ENCODE measurements at places on chromosomes 4 and X.

DNA sequence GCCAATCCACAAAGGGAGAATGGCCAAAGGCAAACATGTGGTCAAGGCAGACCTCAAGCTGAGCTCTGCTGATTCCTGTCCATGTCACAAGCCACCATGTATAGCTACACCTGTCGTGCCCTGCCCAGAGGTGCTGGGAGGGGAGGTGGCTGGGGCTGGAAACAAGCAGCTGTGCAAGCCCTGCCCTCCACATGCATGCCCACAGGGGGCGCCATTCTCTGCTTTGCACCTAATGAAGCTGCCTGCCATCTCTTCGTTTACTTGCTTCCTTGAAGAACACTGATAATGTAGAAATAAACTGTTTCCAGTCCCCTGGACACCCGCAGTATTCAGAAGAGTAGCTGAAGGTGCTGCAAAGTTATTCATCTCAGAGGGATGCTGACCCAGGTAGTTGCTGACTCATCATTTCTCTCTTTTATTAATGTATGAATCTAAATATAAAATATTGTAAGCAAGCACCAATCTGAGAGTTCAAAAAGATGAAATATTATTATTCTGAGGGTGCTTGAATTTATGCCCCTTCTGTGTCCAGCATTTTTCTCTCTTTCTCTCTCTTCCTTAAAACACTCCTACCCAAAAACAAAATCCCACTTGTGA is 278.6 kb downstream of the ADGRA3 start:
- DNase-seq: peak; percentile 18

- no peak for DNase-seq
These were observed 106.1 kb upstream of the ATOH1 start for GRCh38 chr4:93722446-93722845.

GRCh38 chr4:14178421-14178820 is 550.9 kb upstream of the BOD1L1 start:
- no peak for DNase-seq

- DNase-seq: no peak
These were observed 199.4 kb upstream of the CENPE start for GRCh38 chr4:103397541-103397940.

DNA sequence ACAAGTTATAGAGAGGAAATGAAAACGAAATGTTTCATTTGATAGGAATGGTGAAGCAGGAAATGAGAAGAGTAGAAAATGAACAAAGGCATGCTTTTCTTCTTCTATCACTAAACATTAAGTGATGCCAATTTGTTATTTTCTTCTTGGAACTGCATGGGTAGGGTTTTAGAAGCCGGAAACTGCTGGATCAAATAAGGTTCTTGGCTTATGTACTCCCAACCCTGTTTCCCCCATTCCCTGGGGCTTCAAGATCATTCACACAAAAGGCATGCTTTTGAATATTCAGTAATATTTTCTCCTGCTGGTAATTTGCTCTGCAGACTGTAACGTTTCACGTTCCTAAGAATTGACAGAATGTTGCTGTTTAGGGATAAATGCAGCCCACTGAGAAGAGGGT is 224.1 kb downstream of the NLGN4X start:
- DNase-seq: no peak

GRCh38 chr4:75321484-75321883 is 192.7 kb downstream of the RCHY1 start:
- no peak for DNase-seq

DNA sequence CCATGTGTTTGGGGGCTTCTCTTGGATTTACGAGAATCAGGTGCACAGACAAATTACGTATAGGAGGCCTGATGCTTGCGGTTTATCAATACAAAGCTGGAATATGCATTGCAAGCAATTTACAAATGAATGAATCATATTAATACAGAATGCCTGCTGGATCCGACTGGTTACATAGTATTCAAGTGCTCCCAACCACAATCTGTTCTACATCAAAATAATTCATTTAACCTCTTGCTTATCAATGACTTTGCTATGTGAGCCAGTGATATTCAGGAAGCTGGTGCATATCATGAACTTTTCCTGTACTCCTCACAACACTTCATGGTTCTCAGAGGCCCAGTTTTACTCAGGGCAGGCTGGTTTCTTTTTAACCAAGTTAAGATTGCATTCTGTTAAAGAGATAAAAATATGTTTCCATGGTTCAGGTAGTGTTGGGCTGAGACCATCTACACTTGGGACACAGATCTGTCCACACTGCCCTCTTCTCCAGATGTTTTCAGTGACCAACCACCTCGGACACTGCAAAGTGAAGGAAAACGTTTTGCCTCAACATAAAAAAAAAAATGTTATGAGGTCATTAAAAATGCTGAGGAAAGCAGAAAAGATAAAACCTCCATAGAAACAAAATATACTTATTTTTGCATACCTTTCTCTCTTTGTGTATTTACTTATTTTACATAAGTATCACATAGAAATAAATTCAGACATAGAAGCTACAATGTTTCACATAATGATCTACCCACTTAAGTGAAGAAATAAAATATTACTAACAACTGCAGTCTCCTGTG is 200.1 kb upstream of the VCX3A start:
- no peak for DNase-seq

- no peak for DNase-seq
These were observed 69.4 kb upstream of the ACSL1 start for GRCh38 chr4:184895012-184895695.

DNA sequence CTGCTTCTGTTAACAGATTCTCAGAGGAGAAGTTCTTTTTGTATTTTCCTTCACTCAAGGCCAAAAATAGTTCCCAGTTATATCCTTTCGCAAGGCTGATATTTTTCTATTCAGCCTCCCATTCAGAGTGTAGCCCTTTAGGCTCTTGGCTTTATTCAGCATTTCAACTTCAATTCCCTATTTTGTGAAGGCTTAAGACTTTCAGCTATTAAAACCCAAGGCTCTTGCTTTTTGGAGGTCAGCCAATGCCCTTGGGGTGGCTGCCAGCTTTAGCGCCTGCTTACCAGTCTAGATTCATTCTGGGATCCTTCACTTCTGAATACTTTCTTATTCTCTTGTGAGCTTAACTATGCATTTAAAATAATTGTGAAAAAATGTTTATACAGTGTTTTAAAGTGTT is 57.3 kb upstream of the ADGRA3 start:
- no peak for DNase-seq

DNA sequence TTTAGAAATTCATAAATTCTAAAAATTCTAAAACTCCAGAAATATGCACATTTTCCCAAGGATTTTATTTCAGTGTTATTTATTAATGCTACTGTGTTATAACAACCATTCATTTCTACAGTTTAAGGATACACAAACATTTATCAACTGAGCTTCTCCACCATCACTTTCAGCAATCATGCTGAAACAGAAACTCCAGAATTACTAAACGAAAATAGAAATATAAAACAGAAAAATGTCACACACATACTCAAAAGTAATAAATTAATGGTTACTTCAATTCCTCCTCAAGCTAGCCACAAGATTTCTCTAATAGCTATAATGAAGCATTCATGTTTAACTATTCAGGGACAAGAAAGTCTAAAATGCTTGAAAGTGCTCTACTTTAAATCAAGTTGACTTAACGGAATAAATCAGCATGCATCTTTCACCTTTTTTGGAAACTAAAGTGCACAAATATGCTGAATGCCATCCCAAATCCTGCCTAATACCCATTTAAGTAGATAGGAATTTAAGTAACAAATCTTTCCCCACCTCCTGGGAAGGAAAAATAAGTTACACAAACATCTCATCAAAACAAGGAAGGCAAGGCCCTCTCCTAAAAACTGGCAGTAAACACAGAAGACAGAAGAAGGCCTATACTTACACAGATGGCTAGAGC is 563 bp downstream of the FAM13A start:
- DNase-seq: no peak

GRCh38 chrX:12657433-12657832 is 133.8 kb upstream of the PRPS2 start:
- DNase-seq: no peak

DNA sequence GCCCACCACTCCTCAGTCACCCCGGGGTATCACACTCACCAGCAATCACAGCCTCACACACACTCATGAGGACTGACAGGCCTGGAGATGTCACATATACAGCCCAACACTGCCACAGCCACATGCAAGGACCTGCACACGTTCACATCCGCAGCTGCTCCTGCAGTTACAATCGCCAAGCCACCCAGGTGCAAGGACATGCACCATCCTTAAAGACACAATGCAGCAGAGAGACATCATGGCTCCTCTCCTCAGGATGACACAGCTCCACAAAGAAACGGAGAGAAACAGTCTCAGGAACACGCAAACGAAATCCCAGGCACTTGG is 1.1 kb downstream of the PCSK1N start:
- no peak for DNase-seq

DNA sequence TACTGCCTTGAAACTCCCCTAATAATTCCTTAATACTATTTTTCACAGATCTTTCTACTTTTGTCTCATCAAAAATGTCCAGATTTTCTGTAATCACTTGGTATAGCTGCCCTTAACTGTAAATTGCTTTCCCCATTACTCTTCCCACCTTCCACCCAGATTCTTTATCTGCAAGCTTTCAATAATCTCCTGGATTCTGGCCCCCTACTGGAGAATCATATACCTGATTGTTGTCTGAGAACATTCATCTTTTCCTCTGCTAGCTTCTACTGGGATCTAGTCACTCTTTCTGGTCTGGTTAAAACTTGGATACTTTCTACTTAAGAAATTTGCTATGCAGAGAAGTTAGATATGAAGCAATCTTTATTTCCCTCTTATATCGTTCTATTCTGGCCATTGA is 552.6 kb downstream of the PCDH19 start:
- DNase-seq: no peak

GRCh38 chr4:151537687-151538086 is 128.7 kb downstream of the FHIP1A start:
- DNase-seq: no peak

DNA sequence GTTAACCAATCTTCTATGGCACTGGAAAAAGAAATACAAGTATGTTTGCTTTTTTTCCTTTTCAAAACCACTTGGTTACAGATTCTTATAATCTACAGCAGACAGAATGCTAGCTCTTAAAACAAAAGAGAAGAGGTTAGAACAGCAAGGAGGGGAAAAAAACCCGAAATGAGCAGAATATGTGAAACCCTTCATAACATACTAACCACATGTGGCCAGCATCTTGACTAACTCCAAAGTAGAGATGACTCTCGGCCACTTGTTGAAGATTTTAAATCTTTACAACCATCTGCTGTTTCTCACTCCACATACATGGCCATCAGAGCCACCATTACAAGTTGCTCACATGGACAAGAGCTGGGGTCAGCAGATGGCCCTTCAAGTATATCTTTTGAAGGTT is 100.3 kb downstream of the PAPSS1 start:
- DNase-seq: no peak

DNA sequence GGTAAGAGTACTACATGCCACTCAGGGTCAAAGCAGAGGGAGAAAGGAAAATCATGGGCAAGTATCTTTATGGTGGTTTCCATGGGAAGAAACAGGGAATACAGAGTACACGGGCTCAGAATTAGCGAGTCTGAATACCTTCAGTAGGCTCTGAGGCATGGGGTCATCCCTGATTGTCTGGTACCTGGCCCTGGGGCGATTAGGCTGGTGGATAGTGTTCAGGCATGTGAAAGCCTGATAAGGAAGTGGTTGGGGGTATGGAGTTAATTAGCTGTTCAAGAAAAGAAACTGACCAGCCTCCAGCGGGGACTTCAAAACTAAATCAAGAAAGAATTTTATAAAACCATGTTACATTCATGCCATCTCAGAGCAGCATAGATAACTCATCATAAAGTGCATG is 518.8 kb downstream of the RAB28 start:
- DNase-seq: no peak

DNA sequence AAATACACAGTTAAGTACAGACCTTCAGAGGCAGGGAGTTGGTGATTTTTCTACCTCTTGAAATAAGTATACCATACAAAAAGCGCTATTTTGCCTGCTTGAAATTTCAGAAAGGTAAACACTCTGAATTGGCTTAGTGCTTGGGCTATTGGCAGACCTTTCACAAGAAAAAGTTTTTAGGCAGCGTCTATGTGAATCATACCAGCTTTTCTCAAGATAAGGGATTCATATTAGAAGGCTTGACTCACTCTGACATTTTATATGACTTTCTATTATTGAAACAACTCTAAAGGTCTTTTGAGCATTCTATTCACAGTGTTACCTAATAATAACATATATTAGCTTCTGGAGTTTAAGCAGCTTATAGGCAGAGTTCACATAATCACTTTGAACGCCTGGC is 286.4 kb upstream of the FAT1 start:
- no peak for DNase-seq

DNA sequence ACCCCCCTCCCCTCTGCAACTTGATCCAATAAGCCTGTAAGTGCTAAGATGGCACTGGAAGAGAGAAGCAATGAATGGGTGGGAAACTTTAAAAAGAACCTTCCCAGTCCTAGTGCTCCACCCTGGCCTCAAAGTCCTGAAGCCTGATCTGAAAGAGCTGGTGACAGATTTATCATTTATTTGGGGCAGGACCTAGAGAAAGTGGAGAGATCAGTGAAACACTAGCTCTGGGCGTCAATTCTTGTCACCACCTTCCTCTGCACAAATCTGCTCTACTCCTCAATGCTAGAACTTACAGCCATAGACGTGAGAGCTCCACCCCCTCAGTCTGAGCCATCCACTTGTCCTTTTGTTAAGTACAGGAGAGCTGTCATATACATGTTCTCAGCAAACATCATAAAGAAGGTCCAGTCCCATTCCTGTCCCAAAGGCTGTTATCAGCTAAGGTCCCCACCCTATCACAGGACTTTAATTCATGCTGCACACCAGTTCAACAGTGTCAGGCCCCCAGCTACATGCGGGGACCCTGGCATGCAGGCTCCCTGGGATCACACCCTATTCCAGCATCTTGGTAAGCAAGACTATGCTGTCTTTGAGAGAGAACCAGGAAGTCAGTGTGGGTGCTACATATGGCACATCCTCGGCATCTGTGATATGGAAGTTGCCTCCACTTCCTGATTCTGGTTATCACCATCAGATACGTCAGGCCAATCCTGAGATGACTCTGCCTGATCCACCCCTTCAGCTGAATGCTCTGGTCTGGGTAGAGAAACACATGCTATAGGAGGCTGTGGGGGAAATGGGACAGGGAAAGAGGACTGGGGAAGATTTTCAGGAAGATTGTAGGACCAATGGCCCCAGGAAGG is 2.3 kb downstream of the P2RY4 start:
- DNase-seq: no peak

- DNase-seq: no peak
These were observed 307.3 kb downstream of the RAPGEF2 start for GRCh38 chr4:159410076-159410777.

DNA sequence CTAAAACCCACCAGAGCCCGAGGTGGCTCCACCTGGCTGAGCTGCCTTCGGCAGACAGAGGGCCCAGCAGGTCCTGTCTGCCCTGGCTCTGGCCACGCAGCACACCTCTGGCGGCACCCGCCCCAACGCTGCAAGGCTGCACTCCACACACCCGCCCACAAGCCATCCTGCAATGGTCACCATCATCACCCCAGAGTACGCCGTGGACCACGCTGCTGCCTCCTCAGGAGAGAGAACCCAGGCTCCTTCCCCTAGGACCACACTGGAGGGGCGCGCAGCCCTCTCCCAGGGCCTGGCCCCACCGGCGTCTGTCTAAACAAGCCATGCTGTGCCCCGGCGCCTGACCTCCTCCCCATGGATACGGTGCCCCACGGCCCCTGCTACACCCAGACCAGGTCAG is 39.6 kb upstream of the CPLX1 start:
- no peak for DNase-seq

GRCh38 chr4:73847526-73848182 is 5.4 kb upstream of the PF4V1 start:
- DNase-seq: no peak

- no peak for DNase-seq
These were observed 41.0 kb downstream of the SLIT2 start for GRCh38 chr4:20292739-20293138.

- no peak for DNase-seq
These were observed 108.4 kb downstream of the SORCS2 start for GRCh38 chr4:7300711-7301095.
